Stimulated activated CD8-positive, alpha-beta memory T cell treated with anti-CD3 and anti-CD28 coated beads, Interleukin-7, amount 100 ng/mL, for 24 hours (primary cell): ENCODE measurements at places on chromosomes 11 and 22.

GRCh38 chr11:63937713-63938478, 906 bp upstream of the NAA40 start:
- DNase-seq, result no peak

- DNase-seq, result no peak
Measured at GRCh38 chr22:44729391-44730021, 22.9 kb upstream of the ARHGAP8 start.

- no peak for DNase-seq
Measured at GRCh38 chr22:45896964-45897538, 79.9 kb downstream of the WNT7B start.

GRCh38 chr11:73995247-73995646, 12.6 kb upstream of the UCP2 start:
- no peak for DNase-seq

DNA sequence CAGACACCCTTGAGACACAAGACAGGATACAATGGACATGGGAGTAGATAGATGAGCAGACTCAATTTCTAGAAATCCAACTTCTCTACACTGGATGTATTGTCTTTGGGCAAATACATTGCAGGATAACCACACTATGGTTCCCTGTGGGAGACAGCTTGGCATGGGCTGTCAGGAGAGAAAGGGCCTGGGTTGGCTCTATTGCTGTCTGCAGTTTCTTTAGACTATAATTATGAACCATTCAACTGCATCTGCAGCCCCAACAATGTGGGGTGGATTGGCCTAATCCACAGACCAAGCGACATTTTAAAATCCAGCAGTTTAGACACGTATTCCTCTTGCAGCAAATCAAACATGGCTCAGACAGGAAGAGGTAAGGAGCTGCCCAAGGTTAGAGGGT, 60.3 kb downstream of the ETS1 start:
- no peak for DNase-seq

GRCh38 chr11:111577821-111578220, 24.4 kb upstream of the SIK2 start:
- DNase-seq, result no peak

DNA sequence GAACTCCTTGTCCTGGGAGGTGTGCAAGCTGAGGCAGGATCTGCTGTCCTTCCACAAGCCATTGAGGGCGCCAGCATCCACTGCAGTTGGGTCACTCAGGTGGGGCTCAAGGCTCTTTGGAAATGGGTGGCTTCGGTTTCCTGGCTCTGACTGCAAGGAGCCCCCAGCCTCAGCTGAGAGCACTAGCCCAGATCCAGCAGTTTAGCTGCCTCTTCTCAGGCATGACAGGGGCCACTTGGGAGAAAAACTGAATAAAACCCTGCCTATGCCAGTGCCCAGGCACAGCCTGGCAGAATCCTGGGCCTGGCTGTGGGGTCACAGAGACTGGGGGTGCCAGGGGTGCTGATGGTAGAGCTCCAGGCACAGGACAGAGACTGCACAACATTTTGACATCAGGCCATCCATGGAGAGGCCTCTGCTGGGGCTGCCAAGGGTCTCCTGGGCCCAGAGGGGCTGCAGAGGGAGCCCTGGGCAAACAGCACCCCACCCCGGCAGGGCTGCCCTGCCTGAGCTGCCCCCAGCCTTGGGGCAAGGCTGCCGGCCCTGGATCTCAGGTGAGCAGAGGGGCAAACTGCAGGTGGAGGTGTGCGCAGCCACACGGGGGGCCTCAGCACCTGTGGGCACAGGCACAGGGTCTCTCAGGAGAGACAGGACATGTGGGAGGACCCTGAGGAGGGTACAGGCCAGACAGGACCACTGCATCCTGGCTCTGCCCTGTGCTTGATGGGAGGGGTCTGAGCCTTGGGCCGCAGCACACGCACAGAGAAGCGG, 28.3 kb downstream of the RTN4R start:
- DNase-seq, result no peak

DNA sequence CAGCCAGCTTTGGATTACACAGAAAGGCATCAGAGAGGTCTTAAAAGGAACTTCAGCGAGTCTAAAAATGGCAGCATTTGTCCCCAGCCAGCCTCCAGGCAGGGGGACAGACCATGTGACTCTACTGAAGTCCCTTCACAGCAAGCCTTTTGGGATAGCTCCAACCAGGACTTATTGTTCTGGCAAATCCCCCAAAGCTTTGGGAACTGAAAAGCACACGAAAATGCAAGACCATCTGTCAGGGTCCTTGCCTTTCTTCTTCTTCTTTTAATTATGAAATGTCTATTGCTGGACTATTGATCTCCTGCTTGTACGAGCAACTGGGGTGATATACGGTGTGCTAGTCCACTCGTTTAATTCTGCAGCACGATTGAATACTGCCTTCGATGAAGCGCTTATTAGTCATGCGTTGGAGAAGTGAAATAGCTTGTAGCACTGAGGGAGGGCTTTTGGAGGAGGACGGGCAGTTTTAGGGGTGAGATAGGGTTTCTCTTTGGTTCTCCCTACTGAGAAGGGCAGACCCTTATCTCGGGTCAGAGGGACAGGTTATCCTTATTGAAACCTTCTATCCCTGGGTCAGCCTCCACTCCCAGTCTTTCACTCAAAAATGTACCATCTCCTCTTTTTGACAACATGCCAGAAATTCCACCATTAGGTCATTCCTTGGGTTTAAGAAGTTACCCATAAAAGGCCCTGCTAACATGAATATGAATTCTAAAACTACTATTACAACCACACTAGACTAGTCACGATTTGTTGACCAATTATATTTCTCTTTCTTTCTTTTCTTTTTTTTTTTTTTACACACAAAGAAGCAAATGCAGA, 416.4 kb downstream of the MIAT start:
- no peak for DNase-seq

DNA sequence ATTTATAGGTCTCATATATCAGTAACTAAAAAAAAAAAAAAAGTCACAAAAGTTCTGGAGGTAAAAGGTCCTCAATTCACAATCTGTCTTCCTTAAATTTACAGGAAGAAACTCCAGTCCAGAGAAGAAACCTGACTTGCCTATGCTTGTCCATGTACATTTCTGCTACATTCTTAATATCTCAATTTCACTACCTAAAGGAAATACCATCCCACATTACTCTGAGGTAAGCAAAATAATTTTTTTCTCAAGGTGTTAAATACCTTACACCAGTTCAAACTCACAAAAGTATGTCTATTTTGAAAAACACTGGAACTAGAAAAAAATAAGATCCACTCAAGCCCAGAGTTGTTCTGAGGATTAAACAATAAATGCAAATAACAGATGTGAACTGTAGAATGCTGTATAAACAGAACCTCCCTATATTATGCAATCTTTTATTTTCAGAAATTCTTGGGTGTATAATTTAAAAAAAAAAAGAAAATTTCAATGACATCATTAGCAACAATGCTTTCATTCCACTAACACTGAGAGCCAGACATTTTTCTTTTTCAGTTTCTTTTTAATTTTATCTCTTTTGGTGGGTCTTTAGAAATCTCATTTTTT, 49.9 kb upstream of the GDPD4 start:
- no peak for DNase-seq
